ENCODE measurements at places on chromosomes 4 and X. TPM values are rescaled to one million over a fixed set of nuclear protein-coding genes. Genes with fewer than 3 reads are reported as not detected.

The DGKK gene
- not detected for total RNA-seq

The CSN1S1 gene
- not detected for total RNA-seq

The SPIN2A gene
- 0.53 TPM for total RNA-seq

The CSAG1 gene
- not detected for total RNA-seq

The CT45A10 gene
- total RNA-seq, result not detected

The DIPK2B gene
- total RNA-seq, result under 0.01 TPM

Data from smooth muscle cell of the pulmonary artery (primary cell).